ENCODE measurements at places on chromosomes 5 and 9.

- no peak for DNase-seq
These were observed 318.6 kb upstream of the PIK3R1 start for GRCh38 chr5:67896930-67897313.

- peak; percentile 65 for DNase-seq
These were observed 60.2 kb downstream of the FBXO38 start for GRCh38 chr5:148443998-148444397.

- no peak for DNase-seq
These were observed 173.6 kb downstream of the ISL1 start for GRCh38 chr5:51556833-51557232.

DNA sequence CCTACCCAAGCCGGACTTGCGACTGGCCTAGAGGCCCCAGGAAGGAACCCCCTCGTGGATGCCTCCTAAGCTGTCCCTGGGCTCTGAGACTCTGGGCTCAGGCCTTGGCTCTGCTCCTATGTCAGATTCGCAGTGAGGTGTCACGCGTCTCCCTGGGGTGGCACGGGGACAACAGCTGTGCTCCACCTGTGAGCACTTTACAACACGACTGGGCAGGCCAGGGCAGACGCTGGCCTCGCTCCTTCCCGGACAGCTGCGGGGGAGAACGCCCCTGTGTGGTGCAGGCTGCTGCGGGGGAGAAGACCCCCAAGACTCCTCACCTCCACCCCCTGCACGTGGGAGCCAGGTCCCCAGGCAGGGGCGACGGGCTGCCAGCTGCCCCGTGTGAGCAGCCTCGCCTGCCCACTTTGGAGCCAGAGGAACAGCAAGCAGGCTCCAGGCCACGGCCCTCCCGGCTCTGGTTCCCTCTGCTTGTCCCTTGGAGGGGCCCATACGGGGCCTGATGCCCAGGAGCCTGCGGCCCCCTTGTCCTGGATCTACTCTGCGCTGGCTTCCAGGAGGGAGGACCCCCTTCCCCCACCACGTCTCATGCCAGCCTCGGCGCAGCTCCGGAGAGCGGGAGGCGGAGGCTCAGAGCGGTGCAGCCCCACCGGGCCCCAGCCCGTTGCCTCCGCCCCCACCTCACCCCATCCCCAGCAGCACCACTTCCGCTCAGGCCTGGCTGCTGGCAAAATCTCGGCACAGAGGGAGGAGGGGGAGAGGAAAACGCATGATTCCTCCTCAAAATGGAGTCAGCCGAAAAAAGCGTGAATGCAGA lies 36.0 kb downstream of the SARDH start:
- peak; percentile 68 for DNase-seq

GRCh38 chr5:87526131-87526530 lies 113.4 kb upstream of the CCNH start:
- DNase-seq: no peak

DNA sequence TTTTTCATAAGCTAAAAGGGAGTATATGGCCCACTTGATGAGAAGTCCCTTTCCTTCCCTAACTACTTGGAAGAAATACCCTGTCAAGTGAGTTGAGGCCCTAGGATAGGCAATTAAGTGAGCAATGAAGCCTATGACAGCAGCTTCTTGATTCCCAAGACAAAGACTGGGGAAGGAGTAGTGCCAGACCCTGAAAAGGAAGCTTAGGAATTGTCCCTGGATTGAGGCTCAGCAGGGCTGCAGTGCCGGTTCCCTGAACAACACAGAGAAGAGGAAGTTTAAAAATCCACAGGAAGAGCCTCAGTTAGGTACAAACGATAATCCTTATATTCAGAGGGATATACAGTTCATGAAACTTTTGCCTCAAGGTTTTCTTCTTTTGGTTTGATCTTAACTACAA lies 61.8 kb upstream of the RAD23B start:
- no peak for DNase-seq

GRCh38 chr5:168529374-168530234 lies 499 bp downstream of the FBLL1 start:
- no peak for DNase-seq
